Stimulated activated CD4-positive, alpha-beta T cell treated with anti-CD3 and anti-CD28 coated beads, Interleukin-4, amount 100 ng/mL, for 4 hours (primary cell): ENCODE measurements at places on chromosomes 3 and 15.

GRCh38 chr15:65663521-65663920, 41.8 kb downstream of the SLC24A1 start:
- no peak for DNase-seq

- DNase-seq: no peak
Measured at GRCh38 chr3:159731254-159731653, 257.4 kb upstream of the IL12A start.

DNA sequence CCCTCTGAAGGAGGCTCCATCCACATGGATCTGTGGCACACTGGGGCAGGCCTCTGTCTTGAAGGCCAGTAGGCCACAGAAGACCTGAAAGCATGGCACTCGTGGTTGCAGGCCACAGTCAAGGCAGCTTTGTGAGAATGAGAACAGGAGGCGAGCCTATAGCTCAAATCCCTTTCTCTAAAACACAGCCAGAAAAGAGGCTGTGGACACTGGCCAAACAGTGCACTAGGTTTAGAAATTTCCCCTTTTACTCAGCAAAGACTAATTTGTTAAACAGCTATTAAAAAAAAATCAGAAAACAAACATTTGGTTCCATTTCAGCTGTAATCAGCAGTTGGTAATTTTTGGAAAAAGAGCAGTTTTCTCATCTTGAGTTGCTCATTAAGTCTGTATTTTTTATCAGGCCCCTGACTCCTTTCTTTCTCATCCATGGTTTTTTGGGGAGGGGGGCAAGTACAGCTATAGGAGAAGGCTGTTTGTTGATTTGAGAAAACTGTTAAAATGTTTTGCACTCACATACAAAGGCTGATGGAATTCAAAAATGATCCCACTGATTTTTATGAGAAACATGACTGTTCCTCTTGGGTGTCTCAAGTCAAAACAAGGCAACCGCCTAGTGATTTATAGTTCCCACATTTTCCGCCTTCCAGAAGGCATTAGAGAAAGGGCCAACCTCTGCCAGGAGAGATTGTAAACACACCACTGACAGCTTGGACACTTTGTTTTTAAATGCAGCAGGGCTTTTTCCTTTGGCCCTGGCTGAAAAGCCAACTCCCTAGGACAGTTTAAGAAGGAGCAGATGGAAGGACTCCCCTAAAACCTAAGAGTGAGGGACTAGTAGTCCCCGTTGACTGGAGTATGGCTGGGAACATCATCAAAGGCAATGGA, 28.1 kb downstream of the PARP16 start:
- no peak for DNase-seq

DNA sequence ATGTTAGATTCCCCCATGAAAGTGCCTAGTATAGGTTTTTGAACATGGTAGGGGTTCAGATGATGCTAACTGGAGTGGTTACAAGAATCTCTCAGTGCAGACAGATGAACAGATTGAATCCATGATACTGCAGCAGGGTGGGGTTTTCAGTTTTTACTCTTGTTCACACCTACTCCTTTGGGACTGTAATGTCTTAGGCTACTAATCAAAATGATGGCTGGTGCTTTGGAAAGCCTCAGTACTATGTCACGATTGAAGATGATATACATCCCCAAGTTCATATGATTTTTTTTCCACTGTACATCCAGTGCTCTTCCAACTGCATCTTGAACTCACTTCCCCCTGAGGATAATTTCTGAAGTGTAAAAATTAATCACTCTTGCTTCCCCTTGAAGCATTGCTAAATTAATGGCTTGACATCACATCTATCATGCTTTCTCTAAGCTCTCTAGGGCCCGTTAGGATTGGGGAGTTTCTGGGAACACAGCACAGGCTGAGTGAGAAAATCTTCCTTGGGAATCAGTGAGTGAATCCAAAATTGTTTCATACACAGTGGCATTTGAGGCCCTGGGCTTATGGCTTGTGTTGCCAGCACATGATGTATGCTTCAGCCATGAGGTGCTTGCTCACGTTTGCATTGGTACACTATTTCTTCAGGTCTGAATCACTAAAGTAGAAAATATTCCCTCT, 115.0 kb upstream of the TPRG1 start:
- DNase-seq: no peak
